GM12878 (cell line): ENCODE measurements at places on chromosomes 11 and 22. TPM values are rescaled to one million over a fixed set of nuclear protein-coding genes. Genes with fewer than 3 reads are reported as not detected.

Gene NEFH
- 0.16 TPM in 1 of 2 replicates, not detected in the other for polyA plus RNA-seq

Gene DNAJB7
- 0.38 and 0.70 TPM in 2 replicates for polyA plus RNA-seq

Gene MUC2
- polyA plus RNA-seq: not detected in 2 replicates

Gene DLG2
- polyA plus RNA-seq: 0.21 and 0.36 TPM in 2 replicates

Gene CASP1
- polyA plus RNA-seq: 16.9 and 19.2 TPM in 2 replicates

Gene SPDYC
- polyA plus RNA-seq: not detected in 2 replicates

Gene BTG4
- not detected in 2 replicates for polyA plus RNA-seq

Gene TRIM66
- polyA plus RNA-seq: 2.8 and 3.8 TPM in 2 replicates

Gene CHST1
- polyA plus RNA-seq: not detected in 2 replicates

Gene RFPL2
- not detected in 2 replicates for polyA plus RNA-seq

Gene PATE4
- polyA plus RNA-seq: not detected in 2 replicates

Gene VPREB1
- not detected in 2 replicates for polyA plus RNA-seq

Gene TP53I11
- 0.28 and 0.38 TPM in 2 replicates for polyA plus RNA-seq
